Hematopoietic multipotent progenitor cell treated with erythropoietin and hydrocortisone succinate and interleukin-3 and kit ligand, for 15 days (in vitro differentiated cells): ENCODE measurements at places on chromosomes 7 and 10.
A peak's percentile ranks its signal among the peaks of the same experiment; 100 is the strongest.

DNA sequence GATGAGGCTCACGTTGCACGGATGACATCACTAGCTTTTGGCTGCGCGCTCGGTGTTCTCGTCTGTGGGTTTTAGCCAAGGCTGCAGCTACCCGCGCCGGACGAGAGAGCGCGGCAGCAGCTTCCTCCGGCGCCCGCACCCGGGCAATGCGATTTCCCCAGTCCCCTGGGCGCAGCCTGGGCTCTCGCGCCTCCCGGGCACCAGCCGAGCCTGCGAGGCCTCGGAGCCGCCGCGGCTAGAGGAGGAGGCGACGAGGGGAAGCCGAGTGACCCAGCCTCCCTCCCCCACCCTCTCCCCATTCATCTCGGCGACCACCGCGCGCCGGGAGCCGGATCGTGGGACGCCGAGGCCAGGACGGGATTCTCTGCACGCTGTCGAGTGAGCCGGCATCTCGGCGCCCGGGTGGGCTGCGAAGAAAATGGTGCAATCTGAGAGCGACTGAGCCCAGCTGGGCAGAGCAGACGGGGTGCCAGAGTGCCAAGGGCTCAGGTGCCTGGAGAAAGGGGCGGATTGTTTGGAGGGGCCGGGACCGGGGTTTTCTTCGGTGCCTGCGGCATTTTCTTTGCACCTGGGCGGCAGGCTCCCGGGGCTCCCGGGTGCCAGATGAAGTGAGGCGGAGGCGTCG lies 1.2 kb upstream of the TMEM178B start:
- DNase-seq = no peak

GRCh38 chr7:120725376-120726039 lies 132.4 kb downstream of the TSPAN12 start:
- DNase-seq = peak; percentile 18

GRCh38 chr7:8226501-8226900 lies 35.5 kb downstream of the ICA1 start:
- peak; percentile 70 for DNase-seq

GRCh38 chr7:73972614-73973013 lies 55.4 kb upstream of the ELN start:
- no peak for DNase-seq

DNA sequence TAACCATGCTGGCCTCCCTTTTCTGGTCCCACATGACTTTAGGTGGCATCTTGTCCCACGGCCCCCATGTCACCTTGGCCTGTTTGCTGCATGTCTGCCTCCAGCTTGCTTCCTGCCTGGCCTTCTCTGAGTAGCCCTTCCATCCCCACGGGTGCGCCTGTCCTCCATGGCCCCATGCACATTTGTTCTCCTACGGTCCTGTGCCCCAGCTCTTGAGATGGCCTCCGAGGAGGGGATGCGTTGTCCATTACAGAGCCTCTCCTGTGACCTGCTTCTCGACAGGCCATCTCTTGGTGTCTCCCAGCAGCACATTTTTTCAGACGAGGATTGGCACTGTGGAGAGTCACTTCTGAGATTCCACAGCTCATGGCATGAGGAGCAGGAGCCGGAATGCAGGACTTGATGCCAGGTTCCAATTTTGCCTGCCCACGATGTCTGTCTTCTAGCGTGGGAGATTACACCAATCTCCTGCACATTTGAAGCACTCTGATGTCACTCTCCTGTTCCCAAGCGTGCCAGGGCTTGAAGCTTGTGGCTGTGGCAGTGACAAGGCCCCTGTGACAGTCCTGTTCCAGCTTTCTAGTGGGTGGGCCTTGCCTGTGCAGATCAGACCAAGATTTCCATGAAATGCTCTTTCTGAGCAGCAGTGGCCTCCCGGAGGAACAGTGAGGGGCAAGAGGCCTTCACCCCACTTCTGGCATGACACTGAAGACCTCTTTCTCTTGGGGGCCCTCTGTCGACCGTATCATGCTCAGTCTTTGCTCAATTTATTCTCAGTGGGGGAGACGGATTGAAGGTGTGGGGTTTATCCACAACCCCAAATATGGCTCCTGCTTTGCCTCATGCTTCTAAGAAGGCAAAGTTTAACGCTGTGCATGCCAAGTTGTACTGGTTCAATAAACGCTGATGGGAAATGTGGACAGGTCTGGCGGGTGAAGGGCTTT lies 13.4 kb downstream of the WDFY4 start:
- no peak for DNase-seq

DNA sequence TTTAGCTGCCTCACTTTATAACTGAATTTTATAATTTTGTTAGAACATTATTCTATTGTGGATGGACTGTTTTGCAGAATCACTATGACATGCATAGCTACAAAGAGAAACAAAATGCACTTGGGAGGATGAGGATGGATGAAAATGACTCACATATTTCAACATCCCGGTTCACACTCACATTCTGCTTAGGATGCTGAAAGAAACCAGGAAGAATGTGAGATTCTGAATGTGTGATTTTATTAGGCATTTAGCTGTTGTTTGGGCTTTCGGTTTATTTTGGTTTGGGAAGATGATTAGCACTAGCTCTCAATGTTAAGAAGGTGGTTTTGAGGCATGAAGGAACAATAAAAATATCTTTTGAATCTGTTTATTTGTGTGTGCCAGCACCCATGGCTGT lies 235.5 kb downstream of the SEMA3E start:
- DNase-seq = no peak

- DNase-seq = no peak
Observed at GRCh38 chr10:26960308-26960707, 99.5 kb upstream of the ABI1 start.

DNA sequence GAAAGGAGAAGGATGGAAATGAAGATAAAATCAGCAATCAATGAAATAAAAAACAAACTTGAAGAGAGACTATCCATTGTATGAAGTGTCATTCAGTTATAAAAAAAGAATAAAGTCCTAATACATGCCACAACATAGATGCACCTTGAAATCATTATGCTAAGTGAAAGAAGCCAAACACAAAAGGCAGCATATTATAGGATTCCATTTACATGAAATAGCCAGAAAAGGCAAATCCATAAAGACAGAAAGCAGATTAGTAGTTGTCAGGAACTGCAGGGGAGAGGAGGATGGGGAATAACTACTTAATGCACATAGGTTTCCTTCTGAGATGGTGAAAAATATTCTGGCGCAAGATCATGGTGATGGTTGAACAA lies 6.6 kb upstream of the PON1 start:
- DNase-seq = no peak

- no peak for DNase-seq
Observed at GRCh38 chr7:67462781-67463191, 466.2 kb downstream of the TYW1 start.

DNA sequence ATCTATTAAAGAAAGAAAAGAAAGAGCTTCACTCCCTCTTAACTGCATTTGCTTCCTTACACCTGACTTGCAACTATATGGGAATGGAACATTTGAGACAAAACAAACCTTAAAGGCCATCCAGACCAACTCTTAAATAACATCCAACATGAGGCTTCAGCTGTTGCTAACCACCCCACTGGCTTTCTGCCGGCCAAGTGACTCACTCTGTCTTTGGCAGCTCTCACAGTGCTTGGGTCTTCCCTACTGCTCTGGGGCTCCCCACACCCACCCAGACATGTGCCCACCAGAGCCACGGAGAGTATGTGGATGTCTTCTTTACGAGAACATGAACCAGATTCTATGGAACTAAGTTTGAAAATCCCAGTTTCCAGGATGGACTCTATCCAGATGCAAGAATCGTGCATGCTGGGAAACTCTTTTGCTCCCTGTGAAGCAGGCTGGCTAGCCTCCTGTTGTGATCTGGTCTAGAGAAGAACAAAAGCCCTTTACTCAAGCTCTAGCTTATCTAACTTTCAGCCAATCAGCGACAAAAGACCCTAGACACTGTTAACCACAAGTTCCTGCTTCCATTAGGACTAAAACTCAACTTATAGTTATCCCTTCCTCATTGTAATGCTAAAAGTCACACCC lies 245.7 kb downstream of the TCERG1L start:
- no peak for DNase-seq

- DNase-seq = no peak
Observed at GRCh38 chr7:133650069-133650468, 397.2 kb downstream of the EXOC4 start.

DNA sequence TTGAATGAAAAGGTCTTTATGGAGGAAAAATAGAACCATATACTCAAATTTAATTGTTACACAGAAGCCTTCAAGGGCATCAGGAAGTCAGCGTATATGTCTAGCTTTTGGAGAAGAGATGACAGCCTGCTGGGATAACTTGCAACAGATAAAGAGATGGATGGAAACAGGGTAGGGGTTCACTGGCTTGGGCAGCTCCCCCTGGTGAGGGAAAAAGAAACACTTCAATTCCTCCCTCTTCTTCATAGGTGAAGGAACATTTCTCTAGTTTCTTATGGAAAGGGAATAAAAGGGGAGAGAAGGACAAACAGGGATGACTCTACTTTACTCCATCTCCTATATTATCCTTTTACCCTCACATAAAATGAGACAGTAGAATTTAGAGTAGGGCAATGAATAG lies 635.7 kb downstream of the PHTF2 start:
- DNase-seq = no peak

DNA sequence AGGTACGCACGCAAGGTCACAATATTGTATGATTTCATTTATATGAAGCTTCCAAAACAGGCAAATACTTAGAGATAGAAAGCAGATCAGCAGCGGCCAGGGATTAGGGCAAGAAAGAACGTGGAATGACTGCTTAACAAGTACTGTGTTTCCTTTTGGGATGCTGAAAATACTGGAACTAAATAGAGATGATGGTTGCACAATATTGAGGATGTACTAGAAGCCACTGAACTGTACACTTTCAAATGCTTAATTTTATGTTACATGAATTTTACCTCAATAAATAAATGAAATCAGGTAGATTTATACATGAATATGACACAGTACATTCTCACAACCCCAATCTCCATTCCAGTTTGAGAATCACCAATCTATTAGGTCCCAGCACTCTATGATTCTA lies 15.6 kb downstream of the SEM1 start:
- no peak for DNase-seq

- no peak for DNase-seq
Observed at GRCh38 chr10:118116715-118117449, 70.1 kb upstream of the RAB11FIP2 start.

DNA sequence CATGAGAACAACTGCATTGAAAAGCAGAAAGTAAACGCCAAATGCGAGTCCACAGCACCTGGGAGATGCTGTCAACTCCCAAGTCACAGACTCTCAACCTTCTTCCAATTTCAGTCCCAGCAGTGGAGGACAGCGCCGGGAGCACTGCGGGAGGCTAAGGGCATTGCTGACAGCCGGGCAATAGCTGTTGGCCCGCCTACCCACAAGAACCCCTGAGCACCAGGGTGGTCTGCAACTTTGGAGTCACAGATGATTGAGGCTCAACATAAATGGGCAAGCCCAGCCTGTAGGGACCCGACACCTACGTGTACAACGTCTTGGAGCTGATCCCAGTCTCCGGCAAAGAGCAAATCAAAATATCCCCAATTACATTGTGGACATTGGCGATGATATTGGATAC lies 262.9 kb downstream of the TCERG1L start:
- no peak for DNase-seq

- no peak for DNase-seq
Observed at GRCh38 chr7:40694026-40694809, 559.4 kb downstream of the SUGCT start.

DNA sequence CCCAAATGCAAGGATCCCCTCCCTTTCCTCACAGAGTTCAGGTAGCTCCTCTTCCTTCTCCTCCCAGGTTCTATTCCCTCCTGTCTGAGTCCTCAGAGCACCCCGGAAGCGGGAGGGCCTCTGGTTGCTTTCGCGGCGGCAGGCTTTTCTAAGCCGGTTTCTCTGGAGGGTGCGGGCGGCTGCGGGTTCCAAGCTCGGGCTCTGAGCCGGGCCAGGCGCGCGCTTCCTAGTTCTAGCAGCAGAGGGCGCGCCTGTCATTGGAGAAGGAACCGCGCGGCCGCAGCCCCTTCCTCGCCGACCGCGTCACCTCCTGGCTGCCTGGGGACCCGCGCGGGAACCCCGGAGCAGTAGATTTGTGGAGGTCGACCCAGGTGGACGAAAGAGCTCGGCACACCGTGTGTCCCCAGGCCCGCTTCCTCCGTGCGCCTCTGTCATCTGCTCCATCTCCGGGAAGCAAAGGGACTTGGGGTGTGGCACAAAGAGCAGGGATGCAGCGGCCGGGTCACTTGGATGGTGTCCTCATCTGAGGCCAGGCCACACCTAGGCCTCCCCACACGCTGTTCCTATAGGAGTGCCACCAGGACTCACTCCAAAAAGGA lies 389.0 kb upstream of the PODXL start:
- peak; percentile 2 for DNase-seq

DNA sequence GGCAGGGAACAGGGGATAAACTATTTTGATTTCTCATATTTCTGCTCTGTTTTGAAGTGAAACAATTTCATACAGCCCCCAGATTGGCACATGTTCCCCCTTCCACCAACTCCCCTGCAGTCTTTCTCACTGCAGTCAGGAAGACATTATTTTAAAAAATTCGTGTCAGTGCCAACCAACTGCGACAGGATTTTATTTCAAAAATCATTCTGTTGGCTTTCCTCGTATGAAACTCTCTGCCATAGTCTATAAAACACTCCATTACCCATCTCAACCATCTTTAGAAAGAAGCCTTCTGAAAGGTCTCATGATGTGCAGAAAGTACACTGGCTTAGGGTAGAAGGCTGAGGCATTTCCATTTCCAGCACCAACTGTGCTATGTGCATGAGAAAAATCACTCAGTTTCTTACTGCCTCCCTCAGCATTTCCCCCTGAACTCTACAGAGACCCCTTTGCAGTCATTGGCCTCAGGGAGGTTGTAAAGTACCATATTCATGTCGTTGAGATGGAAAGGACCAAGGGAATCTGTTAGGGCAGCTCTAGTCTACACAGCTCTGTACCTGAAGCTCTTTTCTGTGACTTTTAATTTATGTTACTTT lies 46.9 kb downstream of the STEAP1B start:
- no peak for DNase-seq

DNA sequence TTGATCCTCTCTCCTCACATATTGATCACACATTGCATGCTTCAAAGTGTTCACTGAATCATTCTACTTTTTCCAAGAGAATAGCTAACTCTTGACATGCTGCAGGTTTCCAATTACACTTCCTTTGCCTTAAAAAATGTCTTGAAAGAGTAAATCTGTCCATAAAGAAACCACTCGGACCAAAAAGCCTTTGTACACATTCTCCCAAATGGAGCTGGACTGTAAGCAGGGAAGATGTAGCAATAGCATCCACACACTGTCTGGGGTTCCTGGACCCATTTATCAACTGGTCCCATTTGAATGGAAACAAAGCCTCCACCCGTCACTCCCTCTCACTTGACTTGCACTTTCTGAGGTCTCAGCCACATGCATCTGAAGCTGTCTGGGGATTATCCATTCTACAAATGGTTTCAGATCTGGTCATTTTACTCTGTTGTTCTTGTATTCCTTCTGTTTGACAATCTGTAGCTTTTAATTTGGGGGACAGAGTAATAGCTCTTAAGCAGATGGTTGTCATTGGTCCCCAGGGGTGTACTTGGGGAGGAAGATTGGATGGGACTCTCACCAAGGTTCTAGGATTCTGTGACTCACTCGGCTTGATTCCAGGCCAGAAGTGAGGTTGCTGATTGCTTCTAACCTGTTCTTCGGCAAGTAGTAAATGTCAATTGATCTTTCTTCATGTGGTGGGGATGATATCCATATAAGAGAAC lies 203.5 kb downstream of the HIBADH start:
- DNase-seq = no peak

- no peak for DNase-seq
Observed at GRCh38 chr7:137402536-137403352, 59.2 kb upstream of the PTN start.

GRCh38 chr10:132774181-132774901 lies 11.6 kb downstream of the NKX6-2 start:
- no peak for DNase-seq

GRCh38 chr7:25031432-25031831 lies 51.5 kb upstream of the OSBPL3 start:
- DNase-seq = no peak

GRCh38 chr7:140977741-140978140 lies 37.0 kb downstream of the MRPS33 start:
- no peak for DNase-seq
